ENCODE measurements at places on chromosomes 6 and 20.
A peak's percentile ranks its signal among the peaks of the same experiment; 100 is the strongest.

- peak; percentile 25 for DNase-seq
These were observed 15.8 kb upstream of the FAM8A1 start for GRCh38 chr6:17584241-17584803.

GRCh38 chr20:34127792-34128191 is 15.7 kb upstream of the EIF2S2 start:
- no peak for DNase-seq

DNA sequence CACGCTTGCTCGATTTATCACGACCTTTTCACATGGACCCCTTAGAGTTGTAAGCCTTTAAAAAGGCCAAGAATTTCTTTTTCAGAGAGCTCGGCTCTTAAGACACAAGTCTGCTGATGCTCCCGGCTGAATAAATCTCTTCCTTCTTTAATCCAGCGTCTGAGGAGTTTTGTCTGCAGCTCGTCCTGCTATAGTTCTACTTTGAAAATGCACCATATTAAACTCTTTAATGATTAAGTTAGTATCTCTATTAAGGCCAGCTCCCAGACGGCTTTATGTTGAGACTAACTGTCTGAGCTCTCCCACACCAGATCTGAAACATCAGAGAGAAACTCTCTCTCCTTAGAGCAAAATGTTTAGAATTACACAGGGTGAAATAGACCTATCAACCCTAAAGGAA is 18.0 kb upstream of the GSTA3 start:
- DNase-seq: no peak

GRCh38 chr6:151409260-151409659 is 17.9 kb upstream of the ZBTB2 start:
- DNase-seq: no peak

GRCh38 chr6:168364793-168365421 is 45.3 kb upstream of the DACT2 start:
- no peak for DNase-seq

DNA sequence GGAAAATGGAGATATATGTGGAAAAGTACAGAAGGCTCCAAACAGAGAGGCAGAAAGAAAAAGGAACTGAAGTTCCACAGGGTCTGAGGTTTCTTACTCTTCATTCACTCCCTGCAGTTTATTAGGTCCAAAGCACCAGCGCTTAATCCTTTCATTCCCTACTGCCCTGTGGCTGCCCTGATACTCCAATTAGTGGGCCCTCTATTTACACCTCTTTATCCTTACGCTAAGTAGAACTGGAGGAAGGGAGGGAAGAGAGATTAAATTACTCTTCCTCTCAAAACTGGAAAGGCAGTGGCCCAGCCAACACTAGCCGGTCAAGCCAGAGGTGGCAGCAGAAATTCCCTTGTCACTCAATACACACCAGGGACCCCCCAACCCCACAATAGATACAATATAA is 20.4 kb downstream of the TRERF1 start:
- DNase-seq: no peak

- DNase-seq: no peak
These were observed 4.1 kb upstream of the SPAG4 start for GRCh38 chr20:35611482-35611881.

GRCh38 chr6:112235956-112236355 is 18.4 kb downstream of the LAMA4 start:
- peak; percentile 55 for DNase-seq

GRCh38 chr6:56906752-56907151 is 48.2 kb upstream of the BEND6 start:
- DNase-seq: no peak

GRCh38 chr20:19375395-19375794 is 163.0 kb downstream of the SLC24A3 start:
- DNase-seq: no peak

- no peak for DNase-seq
These were observed 124.2 kb downstream of the KLHL32 start for GRCh38 chr6:97048771-97049170.

- no peak for DNase-seq
These were observed 73.3 kb downstream of the MAP3K4 start for GRCh38 chr6:161064915-161065314.

DNA sequence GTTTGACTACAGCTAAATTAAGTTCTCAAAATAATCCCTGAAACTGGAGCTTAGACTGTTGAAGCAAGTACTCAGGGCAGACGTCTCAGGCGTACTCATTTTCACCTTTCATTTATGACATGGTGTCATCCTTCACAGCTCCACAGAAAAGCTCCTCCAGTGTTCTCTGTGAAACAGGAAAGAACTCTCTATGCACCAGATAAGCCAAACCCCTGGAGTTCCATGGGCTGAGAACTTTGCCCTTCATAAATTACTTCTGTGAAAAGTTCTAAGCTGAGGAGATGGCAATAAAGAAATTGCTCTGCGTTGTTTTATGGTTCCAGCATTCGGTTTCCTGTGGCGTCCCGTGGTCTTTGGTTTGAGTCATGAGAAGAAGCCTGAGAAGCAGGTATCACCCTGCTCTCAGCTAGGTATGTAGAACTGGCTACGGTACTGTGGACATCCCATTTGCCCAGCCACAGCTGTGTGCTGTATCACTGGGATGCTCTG is 20.2 kb upstream of the RREB1 start:
- DNase-seq: peak; percentile 51

DNA sequence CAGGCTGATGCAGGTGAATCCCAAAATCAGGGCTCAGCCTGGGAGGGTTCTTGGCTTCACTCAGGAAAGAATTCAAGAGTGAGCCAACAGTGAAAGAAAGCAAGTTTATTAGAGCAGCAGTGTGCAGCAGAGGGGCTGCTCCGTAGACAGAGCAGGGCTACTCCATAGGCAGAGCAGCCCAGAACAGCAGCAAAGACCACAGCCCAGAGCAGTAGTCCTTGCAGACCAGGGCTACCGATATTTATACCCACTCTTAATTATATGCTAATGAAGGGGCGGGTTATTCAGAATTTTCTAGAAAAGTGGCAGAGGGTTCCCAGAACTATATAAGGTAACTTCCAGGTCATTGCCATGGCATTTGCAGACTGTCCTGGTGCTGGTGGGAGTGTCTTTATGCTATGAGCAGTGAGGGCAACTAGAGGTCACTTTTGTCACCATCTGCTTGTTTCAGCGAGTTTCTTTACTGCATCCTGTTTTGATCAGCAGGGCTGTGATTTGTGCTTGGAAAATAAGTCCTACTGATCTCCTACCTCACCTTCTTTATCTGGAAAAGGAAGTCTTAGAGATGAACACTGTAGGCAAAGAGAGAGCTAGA is 39.8 kb upstream of the PTPN1 start:
- DNase-seq: no peak

GRCh38 chr6:47701363-47701762 is 3.0 kb downstream of the ADGRF4 start:
- peak; percentile 20 for DNase-seq

- peak; percentile 44 for DNase-seq
These were observed 46.8 kb downstream of the RREB1 start for GRCh38 chr6:7154341-7155139.

DNA sequence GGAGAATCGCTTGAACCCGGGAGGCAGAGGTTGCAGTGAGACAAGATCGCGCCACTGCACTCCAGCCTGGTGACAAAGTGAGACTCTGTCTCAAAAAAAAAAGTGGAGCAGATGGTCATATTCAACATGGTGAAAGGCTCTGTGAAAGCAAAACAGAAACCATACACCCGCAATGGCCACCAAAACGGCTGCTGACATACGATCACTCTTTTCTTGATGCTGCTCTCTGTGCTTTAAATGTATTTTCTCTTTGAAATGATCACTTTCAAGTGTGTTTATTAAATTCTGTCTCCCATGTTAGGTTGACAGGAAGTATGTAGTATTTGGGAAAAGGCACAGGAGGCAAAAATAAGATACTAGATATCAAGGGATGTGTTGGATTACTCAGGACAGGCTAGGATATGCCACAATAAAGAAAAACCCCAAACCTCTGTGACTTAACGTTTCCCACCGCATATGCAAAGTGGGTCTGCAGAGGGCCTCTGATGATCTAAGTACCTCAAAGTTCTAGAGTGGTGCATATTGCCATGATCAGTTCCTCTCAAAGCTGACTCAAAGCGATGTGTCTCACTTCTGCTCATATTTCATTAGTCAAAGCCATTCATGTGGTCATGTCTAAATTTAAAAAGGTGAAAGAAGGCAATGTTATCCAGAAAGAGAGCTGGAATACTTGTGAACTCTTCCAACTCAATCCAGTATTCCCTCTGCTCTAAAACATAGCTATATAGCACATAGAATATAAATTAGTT is 155.1 kb upstream of the SOX4 start:
- peak; percentile 84 for DNase-seq

- peak; percentile 62 for DNase-seq
These were observed 102.9 kb upstream of the ZNF184 start for GRCh38 chr6:27575594-27576361.

- DNase-seq: peak; percentile 11
These were observed 591 bp downstream of the VWA7 start for GRCh38 chr6:31776485-31776988.

DNA sequence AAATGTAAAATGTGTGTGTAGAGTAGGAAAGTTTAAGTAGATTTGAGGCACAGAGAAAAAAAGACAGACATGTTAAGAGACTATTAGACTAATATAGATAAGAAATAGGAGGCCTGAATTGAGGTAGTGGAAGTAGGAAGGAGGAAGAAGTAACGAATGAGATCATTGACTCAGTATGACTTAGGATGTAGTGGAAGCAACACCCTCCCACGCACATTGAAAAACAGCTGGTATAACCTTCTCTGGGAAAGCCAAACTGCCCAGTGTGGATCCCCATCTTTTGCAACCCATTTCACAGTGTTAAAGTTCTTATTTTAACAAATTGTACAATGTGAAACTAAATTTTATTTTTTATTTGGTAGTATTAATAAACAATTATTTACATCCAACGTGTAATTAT is 89.1 kb downstream of the GRIK2 start:
- DNase-seq: no peak

All from activated CD4-positive, alpha-beta T cell treated with anti-CD3 and anti-CD28 coated beads, Interleukin-2, Interleukin-4, amounts not matched to agents 100 ng/mL and 50 ng/mL, durations not matched to agents 16 hours and 8 hours (primary cell).